Panc1 (cell line): ENCODE measurements at places on chromosomes 5 and 9.

DNA sequence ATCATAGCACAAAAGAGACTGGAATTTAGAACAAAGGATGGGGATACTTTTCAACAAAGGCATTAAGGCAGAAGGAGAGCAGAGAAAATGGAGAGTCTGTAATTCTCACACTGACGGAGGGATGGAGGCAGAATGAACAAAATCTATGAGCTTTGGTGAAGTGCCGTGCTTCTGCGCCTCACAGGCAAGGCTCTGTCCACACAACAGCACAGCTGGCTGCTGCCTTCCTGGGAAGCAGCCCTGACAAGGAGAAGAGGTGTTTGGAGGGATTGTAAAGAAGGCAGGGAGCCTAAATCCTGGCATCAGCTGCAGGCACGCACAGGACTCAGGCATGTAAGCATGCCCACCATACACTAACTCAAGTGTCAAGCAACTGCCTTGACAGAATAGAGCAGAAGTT is 485.2 kb upstream of the KIF2A start:
- DNase-seq: no peak

GRCh38 chr9:112501287-112501686 is 14.7 kb downstream of the KIAA1958 start:
- DNase-seq: no peak

DNA sequence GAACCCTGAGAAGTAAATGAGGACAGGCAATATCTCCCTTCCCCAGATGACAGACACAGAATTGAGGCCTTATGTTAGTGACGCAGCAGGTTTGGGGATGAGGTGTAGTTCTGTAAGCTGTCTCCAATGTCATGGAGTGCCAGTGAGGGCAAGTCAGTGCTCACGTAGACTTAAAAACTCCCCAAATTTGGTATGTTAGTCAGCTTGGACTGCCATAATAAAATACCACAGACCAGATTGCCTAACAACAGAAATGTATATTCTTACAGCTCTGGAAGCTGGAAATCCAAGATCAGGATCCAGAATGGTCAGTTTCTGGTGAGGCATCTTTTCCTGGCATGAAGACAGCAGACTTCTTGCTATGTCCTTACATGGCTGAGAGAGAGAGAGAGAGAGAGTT is 14.9 kb downstream of the FOXI1 start:
- DNase-seq: no peak

- DNase-seq: no peak
Observed at GRCh38 chr9:131012396-131012917, 3.5 kb downstream of the LAMC3 start.

DNA sequence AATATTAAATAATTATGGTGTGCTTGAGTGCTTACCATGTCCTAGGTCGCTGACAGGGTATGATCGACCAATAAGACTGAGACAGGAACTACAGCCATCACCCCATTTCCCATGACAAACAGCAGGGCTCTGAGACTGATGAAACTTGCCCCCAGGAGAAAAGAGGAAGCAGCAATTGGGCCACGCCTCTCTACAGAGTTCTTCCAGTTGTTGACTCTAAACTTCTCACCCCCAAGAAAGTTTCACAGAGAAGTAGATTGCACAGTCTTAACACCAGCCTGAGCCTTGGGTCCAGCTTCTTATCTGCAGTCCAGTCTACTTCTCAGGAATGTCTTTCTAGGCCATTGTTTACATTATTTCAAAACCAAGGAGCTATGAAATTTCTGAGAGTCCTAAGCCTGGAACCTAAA is 182.2 kb upstream of the ANKRD55 start:
- no peak for DNase-seq

DNA sequence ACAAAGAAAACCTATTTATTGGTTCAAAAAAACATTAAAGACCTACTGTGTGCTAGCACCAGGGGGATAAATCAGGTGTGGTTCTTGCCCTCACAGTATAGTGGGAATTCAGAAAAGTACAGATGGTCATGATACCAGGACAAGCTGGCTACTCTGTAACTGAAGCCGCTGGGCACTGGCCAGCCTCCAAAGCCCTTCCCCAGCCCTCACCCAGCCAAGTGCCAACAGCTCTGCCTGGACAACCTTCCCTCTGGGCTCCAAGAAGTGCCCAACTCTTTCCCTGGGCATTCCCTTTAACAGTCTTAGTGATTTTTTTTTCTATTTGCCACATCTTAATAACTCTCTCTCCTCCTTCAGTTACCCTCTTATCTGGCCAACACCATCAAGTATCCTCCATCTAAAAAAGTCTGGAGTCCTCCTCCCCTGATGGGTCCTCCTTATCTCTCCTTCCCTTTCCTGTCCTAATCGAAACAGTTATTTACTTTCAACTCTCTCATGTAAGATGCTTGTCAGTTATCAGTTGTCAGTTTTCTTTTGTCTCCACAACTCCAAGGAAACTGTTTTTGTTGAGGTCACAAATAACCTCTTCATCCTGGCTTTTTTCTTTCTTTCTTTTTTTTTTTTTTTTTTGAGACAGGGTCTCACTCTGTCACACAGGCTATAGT is 13.3 kb upstream of the SEPTIN8 start:
- DNase-seq: no peak

GRCh38 chr9:19496321-19497050 is 87.7 kb downstream of the ACER2 start:
- no peak for DNase-seq

GRCh38 chr5:90557391-90557790 is 1.2 kb upstream of the ADGRV1 start:
- DNase-seq: no peak

GRCh38 chr5:143428738-143429420 is 25.4 kb upstream of the NR3C1 start:
- DNase-seq: no peak

DNA sequence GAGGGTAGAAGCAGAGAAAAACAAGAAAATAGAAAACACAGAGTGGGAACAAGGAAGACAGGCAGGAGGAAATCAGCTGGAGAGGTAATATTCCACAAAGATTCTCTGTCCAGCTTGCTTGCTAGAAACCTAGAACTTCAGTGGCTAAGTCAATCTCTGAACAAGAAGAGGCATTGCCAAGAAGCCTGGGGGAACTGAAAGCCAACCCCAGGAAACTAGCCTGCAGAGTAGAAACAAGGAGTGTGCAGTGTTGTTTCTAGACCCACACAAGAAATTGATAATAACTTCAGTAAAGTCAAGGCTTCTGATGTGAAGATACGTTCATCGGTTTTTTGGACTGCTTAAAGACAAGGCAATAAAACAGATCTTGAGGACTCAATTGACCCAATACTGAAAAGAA is 234.5 kb upstream of the MAP3K1 start:
- no peak for DNase-seq
